NCI-H460 (cell line): ENCODE measurements at places on chromosomes 13 and 19. TPM values are rescaled to one million over a fixed set of nuclear protein-coding genes. Genes with fewer than 3 reads are reported as not detected.
A peak's percentile ranks its signal among the peaks of the same experiment; 100 is the strongest.

- no peak for DNase-seq
Observed at GRCh38 chr13:30998136-30999088, 66.0 kb downstream of the TEX26 start.

- DNase-seq: no peak
Observed at GRCh38 chr13:28763887-28764286, 45.1 kb upstream of the SLC46A3 start.

The EID2B gene
- 3.3 and 4.9 TPM in 2 replicates for total RNA-seq

GRCh38 chr19:4567584-4568071 lies 8.1 kb upstream of the SEMA6B start:
- DNase-seq: peak; percentile 60

GRCh38 chr19:1144741-1145140 lies 29.3 kb downstream of the SBNO2 start:
- no peak for DNase-seq

The ENOX1 gene
- total RNA-seq: 7.2 and 7.6 TPM in 2 replicates

The SHD gene
- not detected in 2 replicates for total RNA-seq

DNA sequence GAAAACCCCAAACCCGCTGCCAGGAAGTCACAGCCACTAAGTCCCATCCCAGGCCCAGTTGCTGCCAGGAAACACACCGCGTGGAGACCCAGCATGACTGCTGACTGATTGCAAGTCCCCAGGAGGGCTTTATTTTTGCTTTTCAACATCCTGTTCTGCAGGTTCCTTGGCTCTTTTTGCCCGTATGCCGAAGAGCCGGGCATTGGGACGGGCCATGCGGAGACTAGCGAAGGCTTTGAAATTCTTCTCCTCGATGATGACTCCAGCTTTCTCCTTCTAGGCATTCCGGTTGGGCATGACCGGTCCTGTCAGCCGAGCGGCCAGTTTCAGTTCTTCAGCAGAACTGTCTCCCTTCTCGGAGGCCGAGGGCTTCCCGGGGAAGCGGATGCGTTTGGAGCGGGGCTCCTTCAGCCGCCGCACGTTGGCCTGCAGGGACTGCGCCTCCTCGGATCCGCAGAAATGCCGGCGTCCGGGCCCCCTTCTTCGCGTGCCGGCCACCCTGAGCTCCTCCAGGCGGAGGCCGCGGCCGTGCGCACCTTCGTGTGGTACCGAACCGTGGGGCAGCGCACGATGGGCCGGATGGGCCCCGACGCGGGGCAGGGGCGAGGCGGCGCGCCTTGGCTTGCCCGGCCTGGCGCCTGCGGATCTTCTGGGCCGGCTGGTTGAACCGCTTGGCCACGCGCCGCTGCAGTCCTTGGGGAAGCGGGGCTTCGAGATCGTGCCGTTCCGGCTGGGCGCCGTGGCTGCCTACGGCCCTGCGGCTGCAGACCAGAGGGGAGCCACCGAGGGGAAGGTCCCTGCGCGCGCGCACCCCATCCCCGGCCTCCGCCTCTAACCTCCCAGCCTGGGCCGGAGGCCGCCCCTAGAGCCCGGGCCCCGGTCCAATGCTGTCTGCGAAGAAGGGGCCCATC lies 15.2 kb downstream of the ZSCAN5C start:
- DNase-seq: no peak

GRCh38 chr19:401866-402511 lies 7.0 kb downstream of the C2CD4C start:
- no peak for DNase-seq

GRCh38 chr19:3146677-3147100 lies 10.9 kb downstream of the GNA15 start:
- DNase-seq: no peak

DNA sequence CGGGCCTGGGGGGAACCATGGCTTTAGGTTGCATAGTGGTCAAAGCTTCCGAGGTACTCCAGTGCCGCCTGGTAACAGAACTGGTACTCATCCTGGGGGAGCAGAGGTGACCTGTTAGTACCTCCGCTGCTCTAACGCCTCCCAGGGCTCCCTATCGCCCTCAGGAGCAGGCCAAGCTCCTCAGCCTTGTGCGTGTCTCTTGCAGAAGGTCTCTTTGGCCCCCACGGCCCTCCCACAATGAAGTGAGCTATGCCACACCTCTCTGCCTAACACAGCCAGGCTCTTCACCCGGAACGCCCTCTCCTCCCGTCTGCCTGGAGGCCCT lies 133.9 kb downstream of the PTPRS start:
- DNase-seq: no peak

- DNase-seq: peak; percentile 11
Observed at GRCh38 chr13:67438465-67438864, 208.3 kb upstream of the PCDH9 start.

The GDF15 gene
- 281 and 371 TPM in 2 replicates for total RNA-seq
